ENCODE measurements at places on chromosomes 5 and 9.

- no peak for DNase-seq
Measured at GRCh38 chr5:14173377-14174229, 30.5 kb downstream of the TRIO start.

- DNase-seq, result no peak
Measured at GRCh38 chr5:158756871-158757270, 342.8 kb downstream of the EBF1 start.

DNA sequence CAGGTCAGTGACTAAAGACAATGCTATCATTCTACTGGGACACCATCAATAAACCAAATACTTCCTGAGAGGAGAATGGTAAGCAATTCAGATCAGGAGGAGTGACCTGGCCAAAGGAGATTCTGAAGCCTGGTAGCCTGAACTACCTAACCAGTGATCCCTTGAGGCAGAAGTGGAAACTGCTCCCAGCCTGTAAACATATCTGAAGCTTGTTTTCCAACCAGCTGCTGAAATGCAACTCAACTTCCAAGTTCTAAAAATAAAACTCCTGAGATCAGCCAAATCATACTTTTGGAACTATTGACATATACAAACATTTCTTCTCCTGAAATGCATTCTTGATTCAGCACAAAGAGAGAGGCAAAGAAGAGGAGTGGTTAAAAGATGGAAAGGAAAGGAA lies 204.1 kb downstream of the EBF1 start:
- no peak for DNase-seq

DNA sequence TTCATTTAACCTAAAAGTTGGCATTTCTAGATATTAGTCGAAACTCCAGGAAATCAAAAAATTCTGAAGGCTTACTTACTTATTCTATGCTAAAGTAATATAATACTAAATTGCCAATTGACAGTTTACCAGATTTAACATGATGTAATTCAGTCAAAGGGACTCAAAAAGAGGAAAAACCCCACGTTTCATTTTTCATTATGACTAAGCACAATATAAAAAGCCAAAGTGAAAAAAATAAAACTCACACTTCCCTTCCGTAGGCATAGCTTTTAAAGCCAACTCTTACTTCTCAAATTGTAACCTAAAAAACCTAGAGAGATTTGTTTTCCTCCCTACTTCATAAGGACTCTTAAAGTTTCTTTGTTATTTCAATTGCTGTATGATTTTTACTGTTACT lies 146.6 kb downstream of the RAPGEF6 start:
- no peak for DNase-seq

DNA sequence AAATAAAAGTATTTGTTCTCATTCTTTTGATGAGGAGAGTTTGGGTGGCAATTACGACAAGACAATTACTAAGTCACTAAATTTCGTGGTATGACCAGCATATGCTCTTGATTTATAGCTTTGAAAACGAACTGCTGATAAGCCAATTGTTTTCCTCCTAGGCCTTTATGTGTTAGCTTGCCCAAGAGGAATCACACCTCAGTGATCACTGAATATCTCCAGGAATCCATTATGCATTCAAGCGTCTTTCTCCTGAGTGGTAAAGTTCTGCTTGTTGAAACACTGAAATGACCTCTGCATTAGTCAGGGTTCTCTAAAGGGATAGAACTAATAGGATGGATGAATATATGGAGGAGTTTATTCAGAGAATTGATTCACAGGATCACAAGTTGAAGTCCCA lies 677.7 kb upstream of the MEF2C start:
- no peak for DNase-seq
